ENCODE measurements at places on chromosomes 12 and 14. TPM values are rescaled to one million over a fixed set of nuclear protein-coding genes. Genes with fewer than 3 reads are reported as not detected.

Gene RTN1
- 0.09 TPM for total RNA-seq

Gene C12orf54
- not detected for total RNA-seq

Gene PTHLH
- total RNA-seq: not detected

Gene CYP46A1
- total RNA-seq: 0.26 TPM

Gene CPSF6
- total RNA-seq: 24.8 TPM

Gene LYZ
- total RNA-seq: not detected

Gene WNT1
- total RNA-seq: not detected
